ENCODE measurements at places on chromosomes 13 and 19.
A peak's percentile ranks its signal among the peaks of the same experiment; 100 is the strongest.

DNA sequence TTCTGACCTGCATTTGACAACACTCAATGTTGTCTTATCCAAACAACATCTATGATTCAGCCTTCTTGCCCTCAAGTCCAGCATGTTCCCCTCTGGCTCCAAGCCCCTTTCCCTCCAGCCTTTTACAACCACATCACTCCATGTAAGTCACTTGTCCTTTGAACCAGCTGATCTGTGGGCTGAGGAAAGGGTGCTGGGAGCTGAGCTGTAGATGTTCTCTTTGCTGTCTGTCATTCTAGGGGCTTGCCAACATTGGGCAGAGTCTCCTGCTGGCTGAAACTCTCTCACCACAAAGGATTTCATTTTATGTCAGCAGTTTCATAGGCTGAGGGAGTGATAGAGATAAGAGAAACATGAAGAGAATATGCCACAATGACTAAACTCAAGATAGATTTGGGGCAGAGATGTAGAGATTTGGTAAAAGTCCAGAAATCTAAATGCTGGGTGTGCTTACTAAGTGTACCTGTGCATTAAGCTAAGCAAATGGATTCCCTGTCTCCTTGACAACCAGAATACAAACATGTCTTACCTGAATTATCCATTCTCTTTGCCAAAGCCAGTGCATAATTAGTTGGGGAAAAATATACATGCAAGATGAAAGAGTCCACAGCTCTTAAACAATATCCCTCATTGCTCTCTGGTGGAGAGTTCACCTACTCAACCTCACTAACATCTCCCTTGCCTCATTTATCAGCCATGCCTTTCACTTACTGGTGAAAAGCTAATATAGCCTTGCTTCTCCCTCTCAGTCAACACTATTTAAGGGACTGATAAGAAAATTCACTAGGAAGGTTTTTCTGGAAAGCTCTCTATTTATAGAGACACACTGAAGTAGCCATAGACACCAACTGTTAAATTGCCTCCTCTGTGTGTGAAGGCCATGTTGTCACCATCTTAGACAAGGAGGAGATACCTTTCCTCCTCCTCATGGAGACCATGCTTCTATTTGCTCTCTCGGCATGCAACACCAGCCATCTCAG, 175.5 kb upstream of the SERP2 start:
- DNase-seq, result peak; percentile 92

GRCh38 chr13:98538876-98539275, 38.0 kb downstream of the STK24 start:
- no peak for DNase-seq

- no peak for DNase-seq
Observed at GRCh38 chr13:49124693-49125304, 95.3 kb upstream of the MLNR start.

GRCh38 chr13:23159205-23159759, 21.5 kb upstream of the SGCG start:
- DNase-seq, result no peak

GRCh38 chr19:35044317-35045117, 3.0 kb downstream of the HPN start:
- DNase-seq, result no peak

GRCh38 chr19:36931684-36932083, 15.6 kb downstream of the ZNF568 start:
- no peak for DNase-seq

DNA sequence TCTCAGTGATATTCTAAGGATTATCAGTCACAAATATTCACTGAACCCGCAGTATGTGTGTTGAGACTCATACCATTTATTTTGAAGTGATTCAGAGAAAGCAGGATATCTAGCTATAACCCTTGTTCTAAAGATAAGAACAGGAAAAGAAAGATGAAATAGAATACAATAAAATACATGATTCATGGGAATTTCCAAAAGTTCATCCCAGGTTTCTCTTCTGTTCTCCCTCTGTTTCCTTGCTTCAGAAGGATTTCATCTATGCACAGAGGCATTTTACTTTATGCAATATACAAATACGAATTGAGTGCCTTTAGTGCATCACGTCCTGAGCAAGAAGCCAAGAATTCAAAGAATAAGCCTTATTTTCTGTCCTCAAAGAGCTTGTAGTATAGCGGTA, 274.4 kb upstream of the GPC6 start:
- no peak for DNase-seq

Measured in NCI-H2081 treated with DMSO at 0.1 percent for 48 hours (cell line).